ENCODE measurements at places on chromosomes 4 and X. TPM values are rescaled to one million over a fixed set of nuclear protein-coding genes. Genes with fewer than 3 reads are reported as not detected.

The ADH1A gene
- total RNA-seq: not detected

The DYNLT3 gene
- 50.4 TPM for total RNA-seq

- H3K36me3 ChIP-seq: no peaks in the 10 kb centered on the region
- H3K4me1 ChIP-seq: no peaks in the 10 kb centered on the region
- no peak for DNase-seq
- no peak overlapping the region for H3K27ac ChIP-seq
- no peaks in the 10 kb centered on the region for H3K27me3 ChIP-seq
These were observed 1324.2 kb downstream of the RPA4 start for GRCh38 chrX:98207947-98208346.

- H3K36me3 ChIP-seq: no peaks in the 10 kb centered on the region
- no peak for DNase-seq
- H3K4me3 ChIP-seq: no peak overlapping the region
- no peaks in the 10 kb centered on the region for H3K27me3 ChIP-seq
- H3K4me1 ChIP-seq: no peaks in the 10 kb centered on the region
These were observed 348.5 kb upstream of the INTU start for GRCh38 chr4:127284236-127284635.

GRCh38 chr4:90403781-90404180 is 276.6 kb downstream of the CCSER1 start:
- no peaks in the 10 kb centered on the region for H3K27me3 ChIP-seq
- no peak overlapping the region for H3K27ac ChIP-seq
- H3K36me3 ChIP-seq: no peaks in the 10 kb centered on the region
- no peak overlapping the region for H3K4me3 ChIP-seq
- H3K4me1 ChIP-seq: no peaks in the 10 kb centered on the region

The EVC2 gene
- 24.2 TPM for total RNA-seq

DNA sequence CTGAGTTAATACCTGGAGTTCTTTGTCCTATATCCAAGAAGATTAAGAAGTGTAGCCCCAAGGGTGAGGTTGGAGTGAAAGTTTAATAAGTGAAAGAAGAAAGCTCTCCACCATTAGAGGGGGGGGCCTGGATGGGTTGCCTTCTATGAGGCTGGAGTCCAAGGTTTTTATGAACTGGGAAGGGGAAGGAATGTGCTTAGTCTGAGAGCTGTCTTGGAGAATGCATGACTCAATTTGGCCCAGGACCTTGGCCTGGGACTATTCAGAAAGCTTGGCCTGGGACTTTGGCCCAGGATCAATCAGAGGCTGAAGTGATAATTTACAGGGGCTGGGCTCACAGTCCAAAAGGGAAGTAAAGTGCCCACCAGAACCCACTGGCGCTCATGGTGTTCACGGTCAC is 1049.0 kb upstream of the GRIA3 start:
- no peak for DNase-seq
- H3K27ac ChIP-seq: no peak overlapping the region
- H3K4me1 ChIP-seq: no peaks in the 10 kb centered on the region

The FHIP1A gene
- total RNA-seq: 28.8 TPM

DNA sequence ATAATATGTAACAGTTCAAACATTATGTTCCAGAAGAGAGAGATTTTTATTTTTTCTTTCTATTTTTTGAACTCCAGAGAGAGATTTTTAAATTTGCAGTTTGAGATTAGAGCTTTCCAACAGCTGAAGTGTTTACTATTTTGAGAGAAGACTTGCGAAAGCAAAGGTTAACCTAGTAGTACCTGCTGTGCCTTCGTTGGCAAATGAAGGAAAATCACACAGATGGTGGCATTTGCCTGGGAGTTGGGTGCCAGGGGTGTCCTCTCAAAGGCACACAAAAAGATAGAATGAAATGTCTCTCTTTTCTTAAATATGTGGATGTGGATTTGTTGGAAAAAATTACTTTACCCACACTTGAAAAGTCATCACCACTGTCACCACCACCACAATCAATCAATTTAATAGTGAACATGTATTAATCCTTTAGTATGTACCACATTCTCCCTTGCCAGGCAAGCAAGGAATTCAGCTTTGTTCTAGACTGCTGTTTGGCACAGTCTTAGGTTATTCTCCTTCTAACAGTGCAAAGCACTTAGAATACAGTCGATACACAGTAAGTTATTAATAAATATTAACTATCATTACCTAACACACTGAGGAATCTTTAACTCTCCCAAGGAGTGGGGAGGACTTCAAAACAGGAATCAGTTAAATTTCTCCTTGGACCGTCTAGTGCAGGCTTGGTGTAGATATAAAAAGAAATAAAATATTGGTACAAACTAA is 838.2 kb upstream of the FTHL17 start:
- H3K4me1 ChIP-seq: peaks cover 13% of the 10 kb centered on the region
- no peak overlapping the region for H3K27ac ChIP-seq
- H3K4me3 ChIP-seq: no peak overlapping the region
- DNase-seq: no peak

DNA sequence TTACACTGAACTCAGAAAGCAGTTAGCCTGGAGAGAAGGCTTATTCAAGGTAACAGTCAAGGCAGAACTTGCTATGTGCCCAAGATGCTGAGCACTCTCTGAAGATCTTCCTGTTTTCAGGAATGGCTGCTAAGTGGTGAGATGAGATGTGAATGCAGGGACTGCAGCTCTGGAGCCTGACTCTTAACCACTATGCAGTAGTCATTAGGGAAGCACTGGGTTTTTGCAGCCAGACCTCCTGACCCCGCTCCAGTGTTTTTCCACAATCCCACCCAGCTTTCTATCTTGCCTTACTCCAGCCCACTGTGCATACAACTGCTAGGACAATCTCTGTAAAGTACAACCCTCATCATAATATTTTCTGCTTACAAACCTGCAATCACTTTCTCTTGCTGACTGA is 95.2 kb upstream of the LNX1 start:
- no peak for DNase-seq
- H3K36me3 ChIP-seq: no peaks in the 10 kb centered on the region
- H3K27me3 ChIP-seq: no peaks in the 10 kb centered on the region
- no peak overlapping the region for H3K27ac ChIP-seq
- peaks cover 13% of the 10 kb centered on the region for H3K4me1 ChIP-seq

GRCh38 chr4:19486400-19486799 is 765.3 kb upstream of the SLIT2 start:
- H3K27ac ChIP-seq: no peak overlapping the region
- no peak overlapping the region for H3K4me3 ChIP-seq
- no peak for DNase-seq
- H3K4me1 ChIP-seq: no peaks in the 10 kb centered on the region

DNA sequence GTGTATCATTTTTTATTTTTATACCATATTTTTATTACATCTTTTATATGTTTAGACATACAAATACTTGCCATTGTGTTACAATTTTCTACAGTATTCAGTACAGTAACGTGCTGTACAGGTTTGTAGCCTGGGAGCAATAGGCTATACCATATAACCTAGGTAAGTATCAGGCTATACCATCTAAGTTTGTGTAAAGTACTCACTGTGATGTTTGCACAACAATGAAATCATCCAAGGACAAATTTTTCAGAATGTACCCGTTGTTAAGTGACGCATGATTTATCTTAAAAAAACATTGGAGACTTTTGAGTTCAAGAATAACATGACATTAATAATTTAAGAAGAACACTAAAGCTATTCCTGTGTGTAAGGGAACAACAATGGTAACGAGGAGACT is 96.0 kb upstream of the LEF1 start:
- no peak overlapping the region for H3K4me3 ChIP-seq
- H3K4me1 ChIP-seq: no peaks in the 10 kb centered on the region
- no peaks in the 10 kb centered on the region for H3K27me3 ChIP-seq
- H3K27ac ChIP-seq: no peak overlapping the region

GRCh38 chrX:146433771-146434170 is 375.8 kb upstream of the CXorf51B start:
- no peaks in the 10 kb centered on the region for H3K36me3 ChIP-seq
- DNase-seq: no peak
- H3K4me3 ChIP-seq: no peak overlapping the region
- no peak overlapping the region for H3K27ac ChIP-seq

- no peaks in the 10 kb centered on the region for H3K36me3 ChIP-seq
- H3K4me1 ChIP-seq: no peaks in the 10 kb centered on the region
- no peak overlapping the region for H3K27ac ChIP-seq
These were observed 84.0 kb upstream of the GRPR start for GRCh38 chrX:16039363-16039762.

The ASB9 gene
- 1.2 TPM for total RNA-seq

The FAM9B gene
- total RNA-seq: not detected

DNA sequence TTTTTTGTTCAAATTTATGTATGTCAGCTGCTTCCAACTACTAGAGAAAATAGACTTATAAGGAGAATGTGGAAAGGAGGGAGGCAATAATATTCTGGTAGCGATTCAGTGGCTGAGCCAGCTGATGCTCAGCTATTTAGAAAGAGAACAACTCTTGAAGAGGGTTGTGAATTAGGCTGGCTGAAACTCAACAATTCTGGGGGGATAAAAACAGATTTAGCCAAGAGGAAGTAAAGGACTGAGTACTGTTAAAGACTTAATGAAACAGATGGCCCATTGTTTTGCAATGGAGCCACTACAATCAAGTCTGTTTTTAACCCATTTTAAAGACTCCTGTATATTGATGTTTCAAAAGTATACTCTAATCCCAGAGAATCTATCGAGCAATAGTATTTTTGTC is 1058.9 kb downstream of the C4orf33 start:
- H3K27ac ChIP-seq: no peak overlapping the region
- no peak overlapping the region for H3K4me3 ChIP-seq
- no peaks in the 10 kb centered on the region for H3K36me3 ChIP-seq
- H3K27me3 ChIP-seq: no peaks in the 10 kb centered on the region
- no peaks in the 10 kb centered on the region for H3K4me1 ChIP-seq

- no peaks in the 10 kb centered on the region for H3K27me3 ChIP-seq
- no peaks in the 10 kb centered on the region for H3K36me3 ChIP-seq
- H3K4me1 ChIP-seq: no peaks in the 10 kb centered on the region
- no peak overlapping the region for H3K4me3 ChIP-seq
- no peak overlapping the region for H3K27ac ChIP-seq
These were observed 28.4 kb upstream of the NLGN4X start for GRCh38 chrX:6257025-6257424.

DNA sequence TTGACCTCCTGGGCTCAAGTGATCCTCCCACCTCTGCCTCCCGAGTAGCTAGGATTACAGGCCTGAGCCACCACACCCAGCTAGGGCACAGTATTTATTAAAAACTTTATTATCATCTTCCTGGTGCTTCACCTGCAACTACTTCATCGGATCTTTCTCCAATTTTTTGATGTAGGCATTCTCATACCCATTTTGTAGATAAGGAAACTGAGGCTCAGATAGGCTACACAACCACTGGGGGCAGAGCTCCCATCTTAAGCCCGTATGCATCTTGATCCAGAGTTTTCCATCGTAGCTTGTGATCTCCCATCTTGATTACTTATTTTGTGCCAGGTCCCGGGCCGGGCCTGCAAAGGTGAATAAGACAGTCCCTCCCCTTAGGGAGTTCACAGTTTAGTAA is 68.1 kb upstream of the BCOR start:
- H3K4me3 ChIP-seq: no peak overlapping the region
- no peak for DNase-seq
- H3K36me3 ChIP-seq: no peaks in the 10 kb centered on the region
- no peaks in the 10 kb centered on the region for H3K27me3 ChIP-seq
- no peaks in the 10 kb centered on the region for H3K4me1 ChIP-seq

DNA sequence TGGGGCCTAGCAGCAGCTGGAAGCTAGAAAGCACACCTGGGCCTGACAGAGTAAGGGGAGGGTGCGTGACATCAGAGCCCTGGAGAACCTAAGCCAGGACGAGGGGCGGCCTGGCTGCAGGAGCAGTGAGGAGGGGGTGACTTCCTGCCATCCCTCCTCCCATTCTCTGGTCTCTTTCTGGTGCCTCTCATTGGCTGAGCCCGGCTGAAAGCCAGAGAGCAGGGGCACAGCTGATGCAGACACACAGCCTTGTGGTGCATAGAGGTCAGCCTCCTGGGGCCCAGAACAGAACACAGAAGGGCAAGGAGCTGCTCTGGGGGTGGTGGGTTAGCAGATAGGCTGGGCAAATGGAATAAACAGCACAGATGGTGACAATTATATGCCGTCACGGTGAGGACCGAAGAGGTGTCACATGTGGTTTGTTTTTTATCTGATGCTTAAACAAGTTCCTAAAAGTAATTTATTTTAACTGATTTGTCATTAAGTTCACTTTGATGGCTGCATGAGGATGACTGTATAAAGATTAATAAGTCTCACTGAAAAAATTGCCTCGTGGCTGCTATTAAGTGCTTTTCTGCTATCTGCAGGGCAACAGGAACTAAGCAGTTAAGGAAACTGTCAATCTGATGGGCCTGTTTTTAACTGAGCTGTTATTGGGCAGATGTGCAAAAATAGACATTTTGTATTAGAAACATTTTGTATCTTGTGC is 102.0 kb downstream of the FNIP2 start:
- H3K4me1 ChIP-seq: peaks cover 60% of the 10 kb centered on the region
- no peaks in the 10 kb centered on the region for H3K27me3 ChIP-seq
- no peak for DNase-seq
- peak overlapping the region; percentile 42 for H3K27ac ChIP-seq

DNA sequence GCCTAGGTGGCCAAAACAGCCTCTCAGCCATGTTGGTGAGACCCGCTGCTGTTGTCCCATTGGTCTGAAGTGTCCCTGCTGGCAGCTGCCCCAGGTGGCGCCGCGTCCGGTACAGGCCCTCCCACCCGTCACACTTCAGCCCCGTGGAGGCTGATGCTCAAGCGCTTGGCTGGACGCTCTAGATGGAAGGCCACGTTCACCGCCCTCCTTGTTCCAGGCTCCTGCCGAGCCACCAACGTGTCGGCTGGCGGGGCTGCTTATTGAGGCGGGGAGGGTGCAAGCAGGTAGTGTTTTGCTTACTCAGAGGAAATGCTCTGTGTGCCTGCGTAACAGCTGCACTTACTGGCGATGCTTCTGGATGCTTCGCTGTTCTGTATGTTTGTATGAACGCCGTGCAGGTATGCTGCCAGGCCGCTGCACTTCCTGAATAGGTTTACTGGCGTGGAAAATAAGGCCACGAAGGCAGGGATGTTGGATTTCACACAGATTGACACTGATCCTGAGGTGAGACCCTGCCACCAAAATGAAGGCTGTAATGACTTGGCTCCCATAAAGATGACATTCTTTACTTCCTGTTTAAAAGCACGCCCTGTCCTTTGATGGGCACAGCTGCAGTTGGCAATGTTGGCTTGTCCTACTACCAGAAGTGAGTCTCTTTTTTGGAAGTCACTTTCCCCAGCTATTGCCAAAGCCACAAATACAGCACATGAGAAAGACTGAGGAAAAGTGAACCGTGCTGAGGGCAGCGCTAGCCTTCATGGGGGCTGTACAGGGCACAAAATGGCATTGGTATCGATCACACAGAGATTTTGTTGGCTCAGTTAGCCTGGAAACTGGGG is 21.0 kb upstream of the CLCN4 start:
- no peak for DNase-seq
- H3K27ac ChIP-seq: no peak overlapping the region
- H3K4me1 ChIP-seq: no peaks in the 10 kb centered on the region
- H3K36me3 ChIP-seq: peaks cover 8% of the 10 kb centered on the region
- H3K4me3 ChIP-seq: no peak overlapping the region

Measured in thoracic aorta (tissue), 2 donors.